ENCODE measurements at places on chromosomes 7 and 10.

DNA sequence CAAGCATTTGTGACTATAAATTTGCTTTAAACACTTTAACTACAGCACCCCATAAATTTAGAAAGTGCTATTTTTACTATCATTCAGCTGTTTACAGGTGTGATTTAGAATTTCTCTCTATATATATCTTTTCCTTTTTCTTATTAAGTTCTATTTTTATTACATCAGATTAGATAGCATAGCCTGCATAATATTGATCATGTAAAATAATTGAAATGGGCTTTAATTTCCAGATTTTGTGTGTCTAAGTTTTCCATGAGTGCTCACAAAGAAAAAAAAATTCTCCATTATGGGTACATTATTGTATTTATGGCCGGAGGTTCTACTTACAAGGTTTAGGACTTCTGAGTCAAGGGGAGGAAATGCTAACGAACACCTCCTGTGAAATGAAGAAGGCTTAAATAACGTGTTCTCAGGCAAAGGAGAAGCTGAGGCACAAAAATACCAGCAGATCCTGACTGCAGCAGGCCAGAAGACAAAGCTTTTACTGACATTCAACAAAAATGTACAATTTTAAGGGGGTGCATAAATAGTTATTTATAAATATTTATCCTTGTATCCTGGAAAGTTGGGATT, 114.2 kb downstream of the RNF133 start:
- DNase-seq = no peak

GRCh38 chr10:121709675-121710073, 111.4 kb upstream of the FGFR2 start:
- no peak for DNase-seq

GRCh38 chr7:70472601-70473237, 659.2 kb upstream of the GALNT17 start:
- peak; percentile 41 for DNase-seq

DNA sequence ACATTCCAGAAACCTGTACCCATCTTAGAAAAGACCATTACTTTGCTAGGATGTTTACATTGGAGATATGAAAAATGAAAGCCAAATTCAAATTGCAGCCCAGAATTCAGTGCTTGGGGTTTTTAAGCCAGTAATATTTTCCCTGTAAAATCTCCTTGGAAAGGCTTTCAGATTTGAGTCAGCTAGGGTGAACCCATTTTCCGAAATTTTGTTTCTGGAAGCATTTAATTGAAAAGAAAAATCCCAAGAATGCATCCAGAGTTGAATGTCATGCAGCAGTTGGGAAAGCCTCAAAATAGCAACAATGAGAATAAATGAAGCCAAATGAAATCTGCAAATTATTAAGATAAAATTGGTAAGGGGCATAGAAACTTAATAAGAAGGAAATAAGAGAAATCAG, 106.4 kb downstream of the BMPER start:
- peak; percentile 39 for DNase-seq

DNA sequence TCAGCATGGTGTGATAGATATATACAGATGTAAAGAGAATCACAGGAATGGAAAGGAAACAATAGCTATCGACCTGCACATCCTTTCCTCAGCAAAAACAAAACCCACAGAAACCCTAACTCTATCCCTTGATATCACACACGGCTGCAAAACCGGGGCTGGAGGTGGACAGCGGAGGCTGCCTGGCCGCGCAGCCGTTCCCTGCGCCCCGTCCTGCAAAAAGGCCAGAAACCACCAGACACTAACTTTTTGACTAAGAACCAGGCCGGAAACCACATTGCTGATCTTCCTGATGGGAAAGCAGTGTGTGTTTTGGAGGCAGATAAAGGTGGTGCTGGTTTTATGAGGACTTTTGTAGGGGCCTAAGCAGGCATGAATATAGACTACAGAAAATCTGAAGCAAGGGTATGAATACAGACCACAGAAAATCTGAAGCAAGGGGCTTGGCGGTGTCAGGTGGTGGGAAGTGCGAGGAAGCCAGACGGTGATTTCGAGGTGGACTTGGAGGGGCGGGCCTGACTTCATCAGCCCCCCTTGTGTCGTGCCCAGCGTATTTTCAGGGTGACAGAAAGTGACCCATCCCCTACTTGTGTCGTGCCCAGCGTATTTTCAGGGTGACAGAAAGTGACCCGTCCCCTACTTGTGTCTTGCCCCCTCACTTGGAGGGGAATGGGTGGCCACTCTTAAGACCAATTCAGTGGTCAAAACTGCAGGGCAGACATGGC, 123.3 kb downstream of the WDR37 start:
- DNase-seq = no peak

- no peak for DNase-seq
Observed at GRCh38 chr10:22894714-22895113, 33.1 kb upstream of the ARMC3 start.

DNA sequence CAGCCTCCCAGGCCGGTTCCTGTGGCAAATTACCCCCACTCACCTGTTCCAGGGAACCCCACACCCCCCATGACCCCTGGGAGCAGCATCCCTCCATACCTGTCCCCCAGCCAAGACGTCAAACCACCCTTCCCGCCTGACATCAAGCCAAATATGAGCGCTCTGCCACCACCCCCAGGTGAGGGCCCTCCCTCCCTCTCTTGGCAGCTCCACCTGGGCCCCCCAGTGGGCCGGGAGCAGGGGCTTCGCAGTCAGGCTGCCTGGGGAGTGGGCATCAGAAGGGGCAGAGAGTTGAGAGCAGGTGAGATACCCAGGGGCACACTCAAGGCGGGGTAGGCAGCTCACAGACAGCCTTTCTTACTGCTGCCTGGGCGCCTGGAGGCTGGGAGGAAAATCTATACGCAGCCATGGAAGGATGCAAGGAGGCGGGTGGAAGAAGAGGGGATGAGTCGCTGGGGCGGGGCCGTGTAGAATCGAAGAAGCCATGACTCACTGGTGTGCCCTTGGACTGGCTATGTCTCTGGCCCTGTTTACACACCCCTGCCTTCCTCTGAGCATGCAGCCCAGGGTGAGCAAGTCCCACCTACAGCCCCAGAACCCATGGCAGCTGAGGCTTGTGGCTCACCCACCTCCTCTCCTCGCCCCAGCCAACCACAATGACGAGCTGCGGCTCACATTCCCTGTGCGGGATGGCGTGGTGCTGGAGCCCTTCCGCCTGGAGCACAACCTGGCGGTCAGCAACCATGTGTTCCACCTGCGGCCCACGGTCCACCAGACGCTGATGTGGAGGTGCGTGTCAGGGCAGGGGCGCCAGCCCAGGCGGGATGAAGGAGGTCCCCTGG, 48.6 kb upstream of the PPIF start:
- peak; percentile 72 for DNase-seq

DNA sequence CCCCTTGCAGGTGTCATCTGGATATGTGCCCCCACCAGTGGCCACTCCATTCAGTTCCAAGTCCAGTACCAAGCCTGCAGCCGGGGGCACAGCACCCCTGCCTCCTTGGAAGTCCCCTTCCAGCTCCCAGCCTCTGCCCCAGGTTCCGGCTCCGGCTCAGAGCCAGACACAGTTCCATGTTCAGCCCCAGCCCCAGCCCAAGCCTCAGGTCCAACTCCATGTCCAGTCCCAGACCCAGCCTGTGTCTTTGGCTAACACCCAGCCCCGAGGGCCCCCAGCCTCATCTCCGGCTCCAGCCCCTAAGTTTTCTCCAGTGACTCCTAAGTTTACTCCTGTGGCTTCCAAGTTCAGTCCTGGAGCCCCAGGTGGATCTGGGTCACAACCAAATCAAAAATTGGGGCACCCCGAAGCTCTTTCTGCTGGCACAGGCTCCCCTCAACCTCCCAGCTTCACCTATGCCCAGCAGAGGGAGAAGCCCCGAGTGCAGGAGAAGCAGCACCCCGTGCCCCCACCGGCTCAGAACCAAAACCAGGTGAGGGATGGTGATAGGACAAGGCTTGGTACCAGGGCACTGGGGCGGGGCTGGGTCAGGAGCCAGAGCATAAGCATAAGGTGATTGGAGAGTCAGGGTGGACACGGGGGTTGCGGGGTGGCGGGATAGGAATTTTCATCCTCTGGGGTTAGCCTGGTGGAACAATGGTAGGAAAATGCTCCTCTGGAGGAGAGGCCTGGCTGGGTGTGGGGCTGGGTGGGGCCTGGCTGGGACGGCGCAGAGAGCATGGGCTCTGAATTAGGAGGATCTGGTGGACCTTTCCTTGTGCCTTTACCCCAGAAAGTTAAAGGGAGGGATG, 1.9 kb downstream of the ZYX start:
- no peak for DNase-seq

DNA sequence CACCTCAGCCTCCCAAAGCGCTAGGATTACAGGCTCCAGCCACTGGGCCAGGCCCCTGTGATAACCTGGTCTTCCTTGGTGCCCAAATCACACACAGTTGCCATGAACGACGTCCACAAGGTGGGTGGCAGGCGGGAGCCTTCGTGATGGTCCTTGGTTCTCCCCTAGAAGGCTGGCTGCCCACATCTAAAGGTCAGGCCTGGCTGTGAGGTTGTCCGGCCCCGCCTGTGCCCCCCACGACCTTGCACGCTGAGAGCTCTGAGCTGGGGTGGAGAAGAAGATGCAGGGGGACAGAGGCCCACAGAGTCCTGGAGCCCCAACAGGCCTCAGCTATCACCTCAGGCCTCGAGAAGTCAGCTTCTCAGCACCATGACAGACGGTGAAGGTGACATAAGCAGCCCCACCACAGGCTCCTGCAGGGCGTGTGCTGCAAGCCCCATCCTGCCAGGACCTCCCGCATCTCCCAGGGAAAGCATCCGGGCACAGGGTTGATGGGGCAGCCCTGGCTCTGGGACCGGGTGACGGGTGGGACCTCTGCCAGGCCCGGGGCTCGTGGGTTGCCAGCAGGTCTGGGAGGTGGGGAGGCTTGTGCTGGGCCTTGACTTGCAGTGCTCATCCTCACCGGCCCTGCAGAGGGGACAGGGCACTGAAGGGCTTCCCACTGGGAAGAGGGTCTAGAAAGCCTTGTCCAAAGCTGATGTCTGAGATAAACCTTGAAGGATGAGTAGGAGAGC, 217.4 kb downstream of the WDR37 start:
- no peak for DNase-seq

GRCh38 chr10:110016039-110016438, 8.3 kb downstream of the ADD3 start:
- no peak for DNase-seq

DNA sequence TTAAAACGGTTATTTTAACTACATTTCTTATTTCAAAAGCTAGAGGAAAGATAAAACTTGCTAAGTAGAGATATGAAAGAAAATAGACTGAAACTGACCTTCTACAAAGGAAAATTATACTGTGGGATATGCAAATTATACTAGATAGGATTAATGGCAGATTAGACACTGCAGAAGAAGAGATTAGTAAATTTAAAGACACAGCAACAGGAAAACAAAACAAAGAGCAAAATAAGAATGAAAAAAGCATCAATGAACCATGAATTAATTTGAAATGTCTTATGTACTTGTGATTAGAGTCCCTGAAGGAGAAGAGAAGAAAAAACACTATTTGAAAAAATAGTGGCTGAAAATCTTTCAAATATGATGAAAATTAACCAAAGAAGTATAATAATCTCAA, 52.3 kb downstream of the RNF32 start:
- no peak for DNase-seq

GRCh38 chr10:7322623-7323022, 88.2 kb downstream of the SFMBT2 start:
- no peak for DNase-seq

- DNase-seq = no peak
Observed at GRCh38 chr7:3942816-3943745, 642.0 kb downstream of the SDK1 start.

DNA sequence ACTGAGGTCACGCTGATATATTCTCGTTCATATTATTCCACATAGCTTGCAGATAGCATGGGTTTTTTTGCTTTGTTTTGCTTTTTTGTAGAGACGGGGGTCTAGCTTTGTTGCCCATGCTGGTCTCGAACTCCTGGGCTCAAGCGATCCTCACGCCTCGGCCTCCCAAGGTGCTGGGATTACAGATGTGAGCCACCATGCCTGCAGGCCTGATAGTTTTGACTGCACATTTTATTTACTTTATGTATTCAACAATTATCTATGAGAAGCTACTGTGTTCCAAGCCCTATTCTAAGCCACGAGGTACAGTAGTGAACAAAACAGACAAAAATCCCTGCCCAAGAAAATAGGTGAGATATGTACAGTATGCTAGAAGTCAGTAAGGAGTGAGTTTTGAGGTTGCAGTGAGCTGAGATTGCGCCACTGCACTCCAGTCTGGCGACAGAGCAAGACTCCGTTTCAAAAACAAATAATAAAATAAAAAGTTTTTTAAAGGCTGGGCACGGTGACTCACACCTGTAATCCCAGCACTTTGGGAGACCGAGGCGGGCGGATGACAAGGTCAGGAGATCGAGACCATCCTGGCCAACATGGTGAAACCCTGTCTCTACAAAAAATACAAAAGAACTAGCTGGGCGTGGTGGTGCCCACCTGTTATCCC, 1.3 kb upstream of the YWHAG start:
- no peak for DNase-seq

GRCh38 chr7:47690902-47691558, 109.1 kb upstream of the TNS3 start:
- peak; percentile 68 for DNase-seq

GRCh38 chr7:25456467-25457171, 228.3 kb upstream of the NPVF start:
- no peak for DNase-seq

DNA sequence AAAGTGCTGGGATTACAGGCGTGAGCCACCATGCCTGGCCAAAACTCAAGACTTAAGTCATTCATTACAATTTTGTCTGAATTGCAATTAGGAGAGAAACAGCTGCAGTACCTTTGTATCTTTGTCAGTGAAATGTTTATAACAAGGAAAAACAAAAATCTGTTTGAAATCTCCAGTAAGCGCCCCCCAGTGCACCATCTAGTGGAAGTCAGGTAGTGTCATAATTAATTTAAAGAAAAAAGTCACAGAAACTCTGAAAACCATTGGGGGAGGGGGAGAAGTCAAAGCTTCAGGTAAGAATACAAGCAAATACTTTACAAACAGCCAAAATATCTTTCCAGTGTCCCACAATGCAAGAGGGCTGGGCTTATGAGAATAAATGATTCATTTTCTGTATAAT, 2.8 kb downstream of the MPP7 start:
- DNase-seq = no peak

DNA sequence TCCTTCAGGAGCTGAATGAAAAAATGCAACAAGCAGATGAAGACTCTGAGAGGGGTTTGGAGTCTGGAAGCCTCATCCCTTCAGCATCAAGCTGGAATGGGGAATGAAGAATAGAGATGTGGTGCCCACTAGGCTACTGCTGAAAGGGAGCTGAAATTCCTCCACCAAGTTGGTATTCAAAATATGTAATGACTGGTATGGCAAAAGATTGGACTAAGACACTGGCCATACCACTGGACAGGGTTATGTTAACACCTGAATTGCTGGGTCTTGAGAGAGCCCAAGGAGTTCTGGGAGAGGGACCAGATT, 5.4 kb downstream of the IFIT2 start:
- no peak for DNase-seq

GRCh38 chr10:108031505-108031904, 867.0 kb upstream of the SORCS1 start:
- DNase-seq = no peak
